ENCODE measurements at places on chromosomes 16 and 17.

DNA sequence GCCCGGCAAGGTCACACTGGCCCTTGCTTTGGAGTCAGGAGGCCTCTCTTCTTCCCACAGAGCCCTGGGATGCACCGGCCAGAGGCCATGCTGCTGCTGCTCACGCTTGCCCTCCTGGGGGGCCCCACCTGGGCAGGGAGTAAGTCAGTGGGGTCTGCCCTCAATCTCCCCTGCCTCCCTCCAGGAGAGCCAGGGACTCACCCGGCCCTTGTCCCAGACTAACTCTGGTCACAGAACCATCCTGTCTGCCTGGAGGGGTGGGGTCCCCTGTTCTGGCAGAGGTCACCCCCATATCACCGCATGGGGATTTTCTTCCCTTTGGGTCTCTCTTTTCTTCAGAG lies 222 bp downstream of the ZG16B start:
- DNase-seq, result no peak

- DNase-seq, result no peak
Observed at GRCh38 chr17:8619294-8619693, 11.2 kb downstream of the MYH10 start.

GRCh38 chr16:4612474-4612931 lies 2.2 kb downstream of the UBALD1 start:
- DNase-seq, result no peak

- DNase-seq, result no peak
Observed at GRCh38 chr17:44840274-44840673, 7.4 kb upstream of the HIGD1B start.

- no peak for DNase-seq
Observed at GRCh38 chr16:55821210-55821609, 11.7 kb downstream of the CES1 start.

DNA sequence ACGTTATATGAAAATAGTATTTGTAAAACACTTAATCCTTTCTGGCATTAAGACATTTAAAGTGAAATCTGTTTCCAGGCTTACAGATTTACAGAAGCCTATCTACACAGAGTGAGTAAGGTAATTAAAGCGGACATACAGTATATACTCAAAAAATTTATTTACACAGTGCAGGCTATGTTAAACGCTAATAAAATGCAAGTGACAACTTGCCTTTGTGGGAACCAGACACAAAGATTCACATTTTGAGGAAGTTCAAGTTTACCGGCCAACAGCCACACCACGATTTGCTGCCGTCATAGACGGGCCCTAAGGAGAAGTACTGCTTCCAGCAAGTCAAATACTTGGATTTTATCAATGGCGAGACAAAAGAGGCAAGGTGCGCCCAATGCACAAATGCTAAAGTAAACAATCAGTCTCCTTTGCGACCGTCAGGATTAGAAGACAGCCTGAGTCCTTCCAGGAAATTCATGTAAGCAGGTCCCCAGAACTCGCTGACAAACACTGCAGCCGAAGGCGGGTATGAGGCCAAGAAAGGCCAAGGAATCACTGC lies 801 bp downstream of the VPS35 start:
- DNase-seq, result no peak

GRCh38 chr16:83831456-83831987 lies 23.7 kb downstream of the HSBP1 start:
- no peak for DNase-seq

Data from H1 (cell line).